ENCODE measurements at places on chromosomes 3 and 15.

GRCh38 chr15:58980351-58980939, 7.0 kb upstream of the RNF111 start:
- DNase-seq = no peak

- no peak for DNase-seq
These were observed 1.2 kb downstream of the GP5 start for GRCh38 chr3:194397757-194398312.

- no peak for DNase-seq
These were observed 3.3 kb downstream of the HES1 start for GRCh38 chr3:194139071-194139813.

GRCh38 chr3:172918165-172918564, 167.6 kb downstream of the ECT2 start:
- DNase-seq = no peak

GRCh38 chr3:61360297-61360965, 109.2 kb upstream of the FHIT start:
- DNase-seq = no peak

DNA sequence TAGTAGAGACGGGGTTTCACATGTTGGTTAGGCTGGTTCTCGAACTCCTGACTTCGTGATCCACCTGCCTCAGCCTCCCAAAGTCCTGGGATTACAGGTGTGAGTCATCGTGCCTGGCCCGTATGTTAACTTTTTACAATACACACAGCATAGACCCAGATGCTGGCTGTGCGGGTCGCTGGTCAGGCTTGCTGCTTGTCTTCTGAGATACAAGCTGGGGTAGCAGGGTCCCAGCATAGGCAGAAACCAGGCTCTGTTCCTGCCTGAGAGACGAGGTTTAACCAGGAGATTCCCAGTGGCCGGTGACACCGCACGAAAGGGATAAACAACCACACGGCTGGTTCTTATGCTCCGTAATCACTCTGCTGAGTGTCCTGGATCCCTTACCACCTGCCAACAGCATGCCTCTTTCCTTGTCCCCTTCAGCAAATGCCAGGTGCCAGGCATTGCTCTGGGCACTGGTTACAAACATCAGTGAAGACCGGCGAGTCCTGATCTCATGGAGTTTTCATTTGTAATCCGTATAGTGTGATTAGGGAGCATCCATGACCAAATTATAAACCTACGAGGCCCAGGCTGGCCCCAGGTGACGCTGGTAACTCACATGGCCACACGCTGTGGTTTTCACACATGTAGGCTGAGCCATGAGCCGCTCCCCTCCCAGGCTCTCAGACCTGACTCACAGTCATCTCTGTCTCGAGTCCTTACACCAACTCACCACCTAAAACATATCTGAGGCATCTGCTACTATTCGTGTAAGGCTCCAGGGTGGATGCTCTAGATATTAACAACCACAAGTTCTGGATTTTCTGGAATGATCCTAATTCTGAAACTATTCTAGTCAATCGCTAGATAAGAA, 125.7 kb downstream of the PDZRN3 start:
- DNase-seq = no peak

- DNase-seq = no peak
These were observed 51.5 kb downstream of the PDZRN3 start for GRCh38 chr3:73573204-73573603.

DNA sequence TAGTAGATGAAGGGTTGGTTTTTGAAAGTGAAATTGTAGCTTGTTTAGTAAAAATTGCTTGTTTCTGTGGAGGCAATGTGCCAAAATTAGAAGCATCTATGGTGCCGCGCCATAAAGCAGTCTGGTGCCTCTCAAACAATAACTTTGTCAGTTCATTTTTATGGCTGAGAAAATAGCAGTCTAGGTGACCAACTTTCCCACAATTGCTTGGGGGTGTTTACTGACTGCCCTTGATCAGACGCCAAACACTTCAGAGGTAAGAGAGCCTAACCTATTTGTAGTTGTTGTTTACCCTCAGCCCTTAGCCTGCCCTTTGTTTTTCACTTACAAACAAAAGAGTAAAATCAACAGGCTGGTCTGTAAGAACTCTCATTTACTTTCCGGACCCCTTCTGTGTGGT, 174.5 kb downstream of the FNDC3B start:
- no peak for DNase-seq

GRCh38 chr3:63613561-63613960, 38.9 kb upstream of the SNTN start:
- no peak for DNase-seq

GRCh38 chr15:49706805-49707204, 86.0 kb downstream of the DTWD1 start:
- DNase-seq = no peak

GRCh38 chr3:27681249-27681748, 40.8 kb downstream of the EOMES start:
- DNase-seq = no peak

Data from stimulated activated CD8-positive, alpha-beta memory T cell treated with anti-CD3 and anti-CD28 coated beads, Interleukin-7, amount 100 ng/mL, for 1 hour (primary cell).